Endodermal cell (in vitro differentiated cells): ENCODE measurements at places on chromosomes 7 and 10. TPM values are rescaled to one million over a fixed set of nuclear protein-coding genes. Genes with fewer than 3 reads are reported as not detected.

CALN1 gene
- total RNA-seq = 6.9 to 8.6 TPM (median 7.0 TPM) in 3 replicates

CADPS2 gene
- total RNA-seq = 11.7 and 13.1 TPM in 2 replicates

PDK4 gene
- 0.56 and 0.73 TPM in 2 replicates for total RNA-seq

ANKRD2 gene
- not detected in 2 replicates for total RNA-seq

GHRHR gene
- 1.9 TPM in 1 of 2 replicates, not detected in the other for total RNA-seq

NUTM2E gene
- 0.35 and 0.63 TPM in 2 replicates for total RNA-seq

ACTL6B gene
- not detected in 2 replicates for total RNA-seq

AOAH gene
- total RNA-seq = 0.59 and 0.70 TPM in 2 replicates

PDE6C gene
- total RNA-seq = not detected in 3 replicates

TMEM229A gene
- total RNA-seq = 0.31 to 0.94 TPM in 2 of 3 replicates, not detected in the other

ENO4 gene
- total RNA-seq = 1.4 and 2.2 TPM in 2 replicates

GRCh38 chr7:75033826-75034225, 39.8 kb downstream of the RCC1L start:
- no peak overlapping the region for H3K4me3 ChIP-seq
- H3K36me3 ChIP-seq = peaks cover 21% of the 10 kb centered on the region
- no peaks in the 10 kb centered on the region for H3K27me3 ChIP-seq
- no peak for DNase-seq
- H3K4me1 ChIP-seq = no peaks in the 10 kb centered on the region

DNA sequence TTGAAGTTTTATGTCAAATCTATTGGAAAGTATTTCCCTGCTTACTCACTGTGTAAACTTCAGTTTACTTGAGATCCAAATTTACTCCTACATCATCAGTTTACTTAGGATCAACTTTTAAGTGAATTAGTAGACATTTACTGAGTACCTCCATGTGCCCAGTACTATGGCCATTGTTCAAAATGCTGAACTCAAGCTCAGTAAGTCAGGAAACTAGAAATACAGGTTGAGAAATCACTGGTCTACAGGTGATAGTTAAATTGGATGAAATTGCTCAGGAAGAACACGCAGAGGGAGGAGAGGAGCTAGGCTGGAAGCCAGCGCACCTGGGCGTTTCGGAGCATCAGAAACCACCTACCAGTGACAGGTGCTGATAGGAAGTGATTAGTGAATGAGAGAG, 25.5 kb upstream of the EBLN1 start:
- no peaks in the 10 kb centered on the region for H3K4me1 ChIP-seq
- DNase-seq = no peak
- peaks cover 6% of the 10 kb centered on the region for H3K27me3 ChIP-seq

DNA sequence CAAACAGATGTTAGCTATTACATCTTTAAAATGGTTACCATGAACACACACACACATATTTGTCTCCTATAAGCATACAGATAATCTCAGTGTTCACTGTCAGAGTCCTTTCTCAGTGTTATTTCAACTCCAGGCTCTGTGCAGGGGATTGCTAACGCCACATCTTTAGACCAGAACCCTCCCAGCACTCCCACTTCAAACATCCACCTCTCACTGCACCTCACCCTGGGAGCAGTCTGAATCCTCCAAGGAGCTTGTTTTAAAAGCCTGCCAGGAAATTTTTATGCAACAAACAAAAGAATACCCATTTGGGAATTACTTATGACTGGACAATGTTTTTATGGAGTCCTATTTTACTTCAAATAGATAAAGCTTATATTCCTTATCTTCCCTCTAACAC, 107.4 kb downstream of the PARD3 start:
- H3K36me3 ChIP-seq = no peaks in the 10 kb centered on the region
- no peak overlapping the region for H3K27ac ChIP-seq
- H3K27me3 ChIP-seq = no peaks in the 10 kb centered on the region
- peaks cover 4% of the 10 kb centered on the region for H3K4me1 ChIP-seq
- no peak overlapping the region for H3K4me3 ChIP-seq
- no peak for DNase-seq

GRCh38 chr10:113941140-113941539, 86.7 kb downstream of the NHLRC2 start:
- H3K27me3 ChIP-seq = no peaks in the 10 kb centered on the region
- no peaks in the 10 kb centered on the region for H3K36me3 ChIP-seq
- H3K4me3 ChIP-seq = no peak overlapping the region
- H3K4me1 ChIP-seq = no peaks in the 10 kb centered on the region
- no peak for DNase-seq

DNA sequence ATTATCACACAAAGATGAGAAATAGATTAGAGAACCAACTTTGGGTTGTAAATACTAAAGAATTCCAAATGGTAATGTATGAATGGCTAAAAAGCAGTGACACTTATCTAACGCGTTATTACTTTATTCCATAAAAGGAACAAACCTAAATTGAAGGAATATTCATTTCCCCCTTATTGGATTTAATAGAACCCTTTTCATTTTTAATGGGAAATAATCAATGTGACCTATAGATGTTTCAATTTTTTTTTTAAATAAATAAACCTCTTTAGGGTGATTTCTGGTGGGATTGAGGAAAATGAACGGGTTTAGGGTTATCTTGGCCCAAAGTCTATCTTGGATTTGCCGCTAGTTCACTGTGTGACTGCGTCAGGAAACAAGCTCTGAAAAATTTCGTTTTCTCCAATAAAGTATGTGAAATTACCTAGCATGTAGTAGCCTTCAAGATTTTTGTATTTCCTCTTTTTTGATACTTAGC, 1.9 kb upstream of the ACBD5 start:
- H3K27me3 ChIP-seq = no peaks in the 10 kb centered on the region
- DNase-seq = no peak
- no peaks in the 10 kb centered on the region for H3K36me3 ChIP-seq
- no peaks in the 10 kb centered on the region for H3K4me1 ChIP-seq
- H3K4me3 ChIP-seq = peak overlapping the region; percentile 99
- peak overlapping the region; percentile 99 for H3K27ac ChIP-seq

DNA sequence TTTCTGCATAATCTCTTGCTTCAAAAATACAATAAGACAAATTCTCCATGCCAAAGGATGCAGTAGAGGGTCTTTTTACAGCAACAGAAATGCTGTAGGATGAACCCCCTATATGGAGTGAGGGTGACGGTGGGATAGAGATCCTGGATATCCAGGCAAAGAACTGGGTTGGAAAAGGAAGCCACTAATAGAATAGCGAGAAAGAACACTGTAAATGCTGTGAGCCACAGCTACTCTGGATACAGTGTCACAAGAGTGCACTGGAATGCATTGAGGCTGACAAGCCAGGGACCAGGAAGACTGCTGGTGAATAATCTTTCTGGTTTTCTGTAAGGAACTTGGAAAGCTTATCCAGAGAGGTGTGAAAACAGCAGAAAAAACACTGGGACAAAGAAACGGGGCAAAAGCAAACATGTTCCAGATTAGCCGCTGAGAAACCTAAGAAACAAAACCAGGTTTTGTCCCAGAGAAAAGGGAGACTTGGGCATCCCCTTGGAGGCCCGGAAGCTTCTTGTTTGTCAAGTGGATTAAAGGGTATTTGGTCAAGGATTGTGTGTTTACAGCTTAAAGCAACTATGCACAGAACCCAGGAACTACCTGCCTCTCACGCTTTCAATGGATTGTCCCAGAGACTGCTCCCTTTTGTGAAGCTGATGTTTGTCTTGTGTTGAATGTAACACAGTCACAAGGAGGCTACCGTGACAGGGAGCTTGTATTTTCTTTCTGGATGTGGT, 6.2 kb upstream of the MSMB start:
- H3K4me3 ChIP-seq = peak overlapping the region; percentile 64
- peak overlapping the region; percentile 68 for H3K27ac ChIP-seq
- no peaks in the 10 kb centered on the region for H3K27me3 ChIP-seq
- peak; percentile 77 for DNase-seq

GRCh38 chr7:80359476-80359875, 152.4 kb downstream of the GNAT3 start:
- no peaks in the 10 kb centered on the region for H3K27me3 ChIP-seq
- H3K4me3 ChIP-seq = no peak overlapping the region
- H3K36me3 ChIP-seq = no peaks in the 10 kb centered on the region
- DNase-seq = no peak

GRCh38 chr10:125134916-125135770, 25.2 kb downstream of the CTBP2 start:
- no peaks in the 10 kb centered on the region for H3K27me3 ChIP-seq
- H3K4me3 ChIP-seq = no peak overlapping the region
- H3K4me1 ChIP-seq = peaks cover 12% of the 10 kb centered on the region
- no peak for DNase-seq
- H3K27ac ChIP-seq = no peak overlapping the region

GRCh38 chr7:130009848-130010688, 41.1 kb downstream of the ZC3HC1 start:
- DNase-seq = peak; percentile 55
- peaks cover 9% of the 10 kb centered on the region for H3K4me1 ChIP-seq
- H3K27ac ChIP-seq = no peak overlapping the region
- no peaks in the 10 kb centered on the region for H3K36me3 ChIP-seq
- no peak overlapping the region for H3K4me3 ChIP-seq

DNA sequence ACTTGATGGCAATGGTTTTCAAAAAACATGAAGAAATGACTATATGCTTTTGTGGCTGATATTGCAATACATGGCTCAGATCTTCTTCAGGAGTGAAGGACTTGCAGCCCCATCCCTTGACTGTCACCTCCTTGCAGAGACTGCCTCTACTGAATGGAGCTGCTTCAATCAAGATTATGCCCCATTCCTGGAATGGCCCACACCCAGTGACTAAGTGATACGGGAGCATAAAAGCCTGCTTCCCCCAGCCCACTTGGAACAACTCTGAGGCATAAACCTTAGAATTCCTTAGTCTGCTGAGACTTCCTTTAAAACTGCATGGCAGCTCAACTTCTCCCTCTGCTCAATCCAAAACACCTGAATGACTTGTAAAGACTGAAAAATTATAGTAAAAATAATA, 957.1 kb downstream of the SORCS3 start:
- no peaks in the 10 kb centered on the region for H3K36me3 ChIP-seq
- H3K27ac ChIP-seq = no peak overlapping the region
- no peaks in the 10 kb centered on the region for H3K4me1 ChIP-seq
- DNase-seq = no peak
- H3K27me3 ChIP-seq = no peaks in the 10 kb centered on the region

GRCh38 chr10:14036233-14036632, 294.5 kb downstream of the FRMD4A start:
- no peak overlapping the region for H3K27ac ChIP-seq
- no peak for DNase-seq
- H3K36me3 ChIP-seq = no peaks in the 10 kb centered on the region

DNA sequence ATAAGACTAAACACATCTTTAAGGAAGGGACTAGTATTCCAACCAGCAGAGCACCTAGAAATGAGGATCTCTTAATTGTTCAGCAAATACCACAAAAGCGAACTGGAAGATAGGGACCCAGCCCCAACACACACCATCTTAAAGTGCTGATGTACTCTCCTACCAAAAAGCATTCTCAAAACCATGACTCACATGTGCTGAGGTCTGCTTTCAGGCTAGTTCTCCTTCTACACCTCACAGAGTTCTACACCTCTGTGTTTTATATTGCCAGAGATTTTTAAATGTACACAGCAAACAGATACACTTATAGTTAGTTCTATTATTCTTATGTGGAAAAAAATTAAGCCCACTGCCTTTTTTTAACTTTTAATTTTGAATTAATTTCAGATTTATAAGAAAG, 191.9 kb downstream of the DOCK4 start:
- DNase-seq = no peak
- H3K27me3 ChIP-seq = no peaks in the 10 kb centered on the region
- H3K27ac ChIP-seq = no peak overlapping the region
- no peaks in the 10 kb centered on the region for H3K36me3 ChIP-seq
- no peak overlapping the region for H3K4me3 ChIP-seq
- H3K4me1 ChIP-seq = peaks cover 5% of the 10 kb centered on the region

GRCh38 chr7:78690174-78690573, 763.3 kb downstream of the MAGI2 start:
- peaks cover 1% of the 10 kb centered on the region for H3K27me3 ChIP-seq
- no peak for DNase-seq
- no peak overlapping the region for H3K27ac ChIP-seq
- no peak overlapping the region for H3K4me3 ChIP-seq
- H3K36me3 ChIP-seq = no peaks in the 10 kb centered on the region

GRCh38 chr10:48307711-48308018, 1.2 kb downstream of the MAPK8 start:
- H3K4me3 ChIP-seq = peak overlapping the region; percentile 94
- H3K27me3 ChIP-seq = peaks cover 21% of the 10 kb centered on the region
- DNase-seq = no peak
- no peaks in the 10 kb centered on the region for H3K4me1 ChIP-seq
- no peaks in the 10 kb centered on the region for H3K36me3 ChIP-seq
- H3K27ac ChIP-seq = no peak overlapping the region

DNA sequence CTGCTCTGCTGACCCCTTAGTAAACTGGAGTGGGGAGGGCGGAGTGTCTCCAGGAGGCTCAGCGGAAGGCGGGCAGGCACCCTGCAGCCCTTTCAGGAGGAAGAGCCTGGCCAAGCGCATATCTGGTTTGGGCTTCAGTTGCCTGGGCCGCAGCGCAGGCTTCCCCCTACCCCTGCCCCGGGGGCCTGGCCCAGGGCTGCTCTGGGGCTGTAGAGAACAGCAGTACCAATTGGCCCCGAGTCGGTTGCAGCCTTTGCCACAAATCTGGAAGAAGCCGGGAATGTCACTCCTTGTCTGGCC, 28.1 kb upstream of the JAKMIP3 start:
- peak overlapping the region; percentile 83 for H3K4me3 ChIP-seq
- H3K27ac ChIP-seq = no peak overlapping the region
- no peaks in the 10 kb centered on the region for H3K36me3 ChIP-seq
- H3K27me3 ChIP-seq = peaks cover 34% of the 10 kb centered on the region
- no peaks in the 10 kb centered on the region for H3K4me1 ChIP-seq
- peak; percentile 86 for DNase-seq

- H3K4me1 ChIP-seq = no peaks in the 10 kb centered on the region
- DNase-seq = no peak
- H3K27ac ChIP-seq = no peak overlapping the region
- H3K27me3 ChIP-seq = no peaks in the 10 kb centered on the region
Observed at GRCh38 chr7:77532247-77532646, 4.8 kb upstream of the PTPN12 start.

DNA sequence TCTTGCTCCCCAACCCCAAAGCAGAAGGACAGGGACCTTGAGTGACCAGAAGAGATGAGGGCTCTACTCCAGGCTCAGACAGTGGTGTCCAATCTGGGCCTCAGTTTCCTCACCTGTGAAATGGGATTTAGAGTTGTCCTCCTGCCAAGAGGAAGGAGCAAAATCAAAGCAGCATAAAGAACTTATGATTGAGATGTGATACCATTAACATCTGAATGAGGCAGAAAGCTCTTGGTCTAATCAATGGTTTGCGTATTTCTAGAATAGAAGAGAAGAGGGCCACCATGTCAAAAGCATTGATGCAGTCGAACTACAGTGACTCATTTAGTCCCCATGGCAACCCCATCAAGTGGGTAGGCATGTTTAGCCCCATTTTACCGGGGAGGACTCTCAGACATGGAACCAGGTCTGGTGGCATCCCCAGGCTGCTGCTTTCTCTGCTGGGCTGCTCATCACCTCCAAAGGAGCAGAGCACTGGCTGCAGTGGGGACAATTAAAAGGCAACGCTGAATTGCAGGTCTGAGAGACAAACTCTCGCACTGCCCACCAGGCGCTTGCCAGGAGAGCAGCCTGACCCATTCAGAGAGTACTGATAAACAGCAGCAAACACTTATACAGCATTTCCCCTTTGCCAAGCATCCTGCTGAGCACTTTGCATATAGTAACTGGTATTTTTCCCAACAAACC, 175.9 kb downstream of the NEURL1 start:
- no peak overlapping the region for H3K27ac ChIP-seq
- no peaks in the 10 kb centered on the region for H3K4me1 ChIP-seq
- no peak for DNase-seq
- H3K4me3 ChIP-seq = no peak overlapping the region
- no peaks in the 10 kb centered on the region for H3K36me3 ChIP-seq
- no peaks in the 10 kb centered on the region for H3K27me3 ChIP-seq
